ENCODE measurements at places on chromosomes 1 and 21.

DNA sequence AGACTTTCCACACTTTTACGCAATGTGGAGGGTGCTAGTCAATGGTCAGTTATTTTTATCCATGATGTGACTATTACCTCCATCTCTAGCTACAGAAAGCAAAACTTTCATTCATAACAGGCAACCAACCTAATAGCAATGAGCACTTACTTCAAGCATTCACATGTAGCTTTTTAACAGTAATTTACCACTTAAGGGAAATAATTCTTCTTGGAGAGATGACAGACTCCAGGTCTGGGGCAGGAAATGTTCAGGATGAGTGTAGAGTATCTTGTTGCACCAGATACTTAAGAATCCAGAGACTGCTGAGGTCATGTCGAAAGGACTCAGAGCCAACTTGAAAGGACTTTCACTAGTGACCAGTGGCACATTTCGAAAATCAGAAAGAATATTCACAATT lies 347.6 kb downstream of the CHRM3 start:
- DNase-seq: no peak

- DNase-seq: no peak
Measured at GRCh38 chr1:5976726-5977493, 15.3 kb downstream of the NPHP4 start.

GRCh38 chr21:32320059-32320458 lies 21.4 kb downstream of the MRAP start:
- DNase-seq: no peak

DNA sequence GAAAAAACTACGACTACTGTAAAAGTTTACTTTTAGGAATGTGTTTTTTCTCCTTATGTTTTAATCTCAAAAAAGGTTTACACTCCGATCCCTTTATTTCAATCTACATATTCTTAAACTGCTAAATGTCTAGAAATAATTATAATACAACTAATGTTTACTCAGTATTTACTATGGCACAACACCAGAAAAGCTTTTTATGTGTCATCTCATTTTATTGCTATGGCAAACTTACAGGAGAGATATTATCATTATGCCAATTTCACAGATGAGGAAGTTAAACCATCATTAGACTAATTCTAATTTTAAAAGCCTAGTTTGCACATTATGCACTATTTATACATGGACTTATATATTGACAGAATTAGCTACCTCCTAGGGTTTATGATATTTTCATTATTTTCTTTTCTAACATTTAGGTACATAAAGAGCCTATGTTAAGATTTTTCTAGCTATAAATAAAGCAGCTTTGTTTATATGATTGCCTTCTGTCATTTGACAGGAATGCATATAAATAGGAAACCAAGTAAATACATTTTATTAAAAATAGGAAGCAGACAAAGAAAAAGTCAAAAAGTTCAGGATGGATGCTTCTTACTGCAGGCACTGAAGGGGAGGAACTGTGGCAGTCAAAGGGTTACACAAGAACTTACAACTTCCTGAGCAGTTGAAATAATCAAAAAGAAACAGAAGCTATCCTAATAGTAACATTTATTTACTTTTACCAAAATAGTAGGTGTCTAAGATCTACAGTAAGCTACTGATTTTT lies 442.4 kb downstream of the LTN1 start:
- DNase-seq: no peak

- no peak for DNase-seq
Measured at GRCh38 chr1:39833121-39833520, 44.5 kb upstream of the BMP8B start.

DNA sequence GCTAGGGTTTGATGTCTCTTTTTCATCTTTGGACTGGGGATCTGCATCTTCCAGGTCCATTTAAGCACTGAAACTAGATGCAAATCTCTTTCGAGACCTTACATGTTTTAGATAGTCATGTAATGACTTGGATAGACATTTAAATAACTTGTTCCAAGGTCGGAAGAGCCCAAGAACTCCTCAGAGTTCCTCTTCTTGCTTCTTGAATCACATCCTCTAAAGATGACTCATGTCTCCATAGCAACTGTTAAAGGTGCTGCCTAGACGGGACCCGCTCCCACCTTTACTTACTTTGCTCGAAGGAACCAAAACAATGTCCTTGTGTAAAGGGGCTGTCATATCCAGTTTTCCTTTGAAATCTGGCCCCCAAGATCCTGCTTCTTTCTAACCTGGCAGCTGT lies 130.0 kb downstream of the EDEM3 start:
- no peak for DNase-seq

DNA sequence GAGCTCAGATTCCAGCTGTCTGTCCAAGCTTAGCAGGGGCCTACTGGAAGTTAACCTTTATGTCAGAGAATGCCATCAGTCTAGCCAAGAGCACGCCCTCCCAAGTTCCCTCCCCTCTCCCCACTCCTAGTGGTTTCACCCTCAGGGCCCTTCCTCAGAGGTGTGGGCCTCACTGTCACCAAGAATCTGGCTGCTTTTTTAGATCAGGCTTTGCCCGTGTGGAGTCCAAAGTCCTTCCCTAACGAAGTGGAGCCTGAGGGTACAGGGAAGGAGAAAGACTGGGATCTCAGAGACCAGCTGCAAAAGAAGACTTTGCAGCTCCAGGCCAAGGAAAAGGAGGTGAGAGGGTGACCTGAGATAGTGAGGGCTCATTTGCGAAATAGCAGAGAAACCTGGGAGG lies 4.1 kb downstream of the C1orf74 start:
- no peak for DNase-seq

GRCh38 chr1:28565040-28565439 lies 12.2 kb downstream of the TRNAU1AP start:
- no peak for DNase-seq

GRCh38 chr21:35015435-35016024 lies 33.6 kb downstream of the RUNX1 start:
- no peak for DNase-seq

- no peak for DNase-seq
Measured at GRCh38 chr1:243818978-243819377, 31.1 kb downstream of the AKT3 start.

GRCh38 chr1:94284476-94284875 lies 47.1 kb upstream of the ARHGAP29 start:
- DNase-seq: no peak
